ENCODE measurements at places on chromosomes 3 and 15.

- DNase-seq: no peak
Measured at GRCh38 chr3:73296859-73297258, 235.4 kb downstream of the EBLN2 start.

GRCh38 chr3:56154297-56154696 lies 314.0 kb downstream of the ERC2 start:
- no peak for DNase-seq

DNA sequence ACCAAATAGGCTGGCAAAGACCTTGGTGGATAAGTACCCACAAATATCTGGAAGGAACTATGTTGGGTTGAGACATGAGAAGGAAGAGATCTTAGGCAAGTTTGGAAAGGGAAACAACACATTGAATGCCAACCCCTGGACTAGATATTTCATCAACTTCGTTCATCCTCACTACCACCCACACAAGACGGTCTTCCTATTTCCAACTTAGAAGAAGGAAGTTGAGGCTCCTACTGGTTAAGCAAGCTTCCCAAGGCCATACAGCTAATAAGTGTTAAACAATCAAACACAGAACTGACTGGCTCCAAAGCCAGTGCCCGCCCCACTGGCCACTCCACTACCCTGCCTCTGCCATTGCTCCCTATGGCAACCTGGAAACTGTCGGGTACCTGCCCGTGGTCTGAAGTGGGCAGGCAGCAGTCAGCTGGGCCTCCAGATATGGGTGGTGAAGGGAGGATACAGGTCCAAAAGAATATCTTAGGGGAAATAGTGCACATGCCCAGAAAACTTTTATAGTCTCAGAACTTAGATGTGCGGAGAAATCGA lies 94.9 kb downstream of the LIPC start:
- DNase-seq: no peak

DNA sequence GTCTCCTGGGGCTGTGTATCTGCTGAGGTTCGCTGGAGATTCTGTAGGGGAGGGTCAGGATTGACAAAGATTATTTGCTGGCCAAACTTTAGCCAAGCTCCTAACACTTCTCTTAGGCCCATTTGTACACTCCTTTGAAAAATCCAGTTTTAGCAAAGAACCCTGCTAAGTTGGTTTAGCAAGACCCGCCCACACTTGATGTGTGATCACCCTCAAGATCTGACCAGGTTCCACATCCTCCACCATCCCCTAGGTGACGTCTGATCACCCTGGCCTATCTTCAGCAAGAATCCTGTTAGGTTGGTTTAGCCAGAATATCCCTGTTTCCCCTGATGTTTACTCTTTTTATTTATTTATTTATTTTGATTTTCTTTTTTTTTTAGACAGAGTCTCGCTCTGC lies 14.8 kb upstream of the SLC35G2 start:
- no peak for DNase-seq

GRCh38 chr3:57952208-57952631 lies 56.0 kb upstream of the FLNB start:
- DNase-seq: peak; percentile 45

Data from muscle of arm (tissue), 14 donors.